ENCODE measurements at places on chromosomes 2 and 18.

DNA sequence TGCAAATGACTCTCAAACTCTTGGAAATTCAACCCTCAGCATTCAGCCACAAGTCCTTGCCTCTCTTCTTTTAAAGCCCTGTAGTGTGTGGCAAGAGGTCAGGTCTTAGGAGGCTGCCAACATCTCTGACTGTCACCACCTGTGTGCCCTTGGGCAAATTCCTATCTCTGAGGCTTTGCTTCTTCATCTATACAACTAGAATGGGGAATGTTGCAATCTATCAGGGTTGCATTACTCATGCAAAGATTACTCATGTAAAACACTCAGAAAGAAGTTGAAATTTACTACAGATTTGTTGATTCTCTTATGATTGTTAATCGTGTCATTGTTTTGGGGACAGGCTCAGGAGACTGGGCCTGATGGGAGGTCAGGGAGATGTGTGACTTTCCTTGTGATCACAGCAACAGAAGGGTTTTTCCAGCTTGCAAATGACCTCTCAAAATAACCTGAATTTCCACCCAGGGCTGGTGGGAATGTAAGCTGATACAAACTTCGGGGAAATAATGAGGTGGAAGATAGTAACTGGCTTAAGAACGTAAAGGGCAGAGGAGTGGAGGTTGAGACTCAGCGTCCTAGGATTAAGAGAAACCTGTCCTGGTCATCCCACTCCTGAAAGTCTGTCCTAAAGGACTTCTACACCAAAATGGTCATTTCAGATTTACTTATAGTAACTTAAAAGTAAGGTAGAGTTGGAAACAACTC lies 32.1 kb upstream of the SIGLEC15 start:
- DNase-seq = no peak

GRCh38 chr2:188983427-188984064 lies 9.4 kb downstream of the COL3A1 start:
- peak; percentile 30 for DNase-seq

- no peak for DNase-seq
Measured at GRCh38 chr2:124804014-124804940, 779.2 kb downstream of the CNTNAP5 start.

GRCh38 chr2:14642499-14642898 lies 10.0 kb downstream of the LRATD1 start:
- DNase-seq = no peak

- DNase-seq = no peak
Measured at GRCh38 chr2:101967826-101968513, 23.8 kb upstream of the IL1R2 start.

- no peak for DNase-seq
Measured at GRCh38 chr2:3300224-3300995, 77.2 kb downstream of the EIPR1 start.

- DNase-seq = no peak
Measured at GRCh38 chr2:64090264-64090663, 54.0 kb downstream of the PELI1 start.

DNA sequence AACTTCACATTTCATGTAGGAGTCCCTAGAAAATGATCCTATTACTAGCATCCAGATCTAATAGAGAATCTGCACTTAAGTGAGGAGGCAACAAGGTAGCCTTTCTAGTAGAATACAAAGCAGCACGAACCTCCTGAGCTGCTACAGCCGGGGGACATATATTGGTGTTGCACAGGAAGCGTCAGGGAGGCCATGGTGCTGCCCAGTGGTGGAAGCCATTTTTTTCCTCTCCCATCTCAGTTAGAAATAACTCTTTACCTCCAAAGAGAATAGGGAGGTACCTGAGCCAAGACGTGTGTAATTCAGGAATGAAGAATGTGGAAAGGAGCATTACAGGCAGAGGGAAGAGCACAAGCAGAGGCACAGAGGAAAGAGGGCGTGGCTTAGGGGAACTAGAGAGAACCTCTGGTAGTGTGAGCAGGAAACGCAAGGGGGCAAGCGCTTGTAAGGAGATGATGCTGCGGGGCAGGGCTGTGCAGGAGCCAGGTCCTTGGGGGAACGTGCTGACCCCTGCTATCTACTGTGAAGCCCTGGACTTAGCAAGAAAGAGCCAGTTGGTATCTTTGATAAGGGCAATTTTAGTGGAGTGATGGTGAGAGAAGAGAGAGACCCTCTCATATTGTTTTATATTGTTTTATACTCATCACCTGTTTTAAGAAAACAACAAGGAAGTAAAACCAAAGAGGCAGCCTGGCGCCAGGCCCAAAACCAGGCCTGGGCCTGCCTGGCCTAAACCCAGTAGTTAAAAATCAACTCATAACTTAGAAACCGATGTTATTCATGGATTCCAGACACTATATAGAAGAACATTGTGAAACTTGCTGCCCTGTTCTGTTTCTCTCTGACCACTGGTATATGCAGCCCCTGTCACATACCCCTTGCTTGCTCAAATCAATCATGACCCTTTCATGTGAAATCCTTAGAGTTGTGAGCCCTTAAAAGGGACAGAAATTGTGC lies 50.0 kb upstream of the TTC39C start:
- DNase-seq = no peak

GRCh38 chr2:147081831-147082230 lies 763.0 kb upstream of the ACVR2A start:
- no peak for DNase-seq

- no peak for DNase-seq
Measured at GRCh38 chr18:72360634-72361033, 183.5 kb downstream of the CBLN2 start.

- no peak for DNase-seq
Measured at GRCh38 chr2:75288760-75289159, 89.4 kb upstream of the TACR1 start.

- DNase-seq = no peak
Measured at GRCh38 chr2:169365029-169365480, 2.7 kb upstream of the LRP2 start.

Measured in HS-27A (cell line).